Activated B cell treated with CpG ODN at 0.5 μM for 24 hours (primary cell): ENCODE measurements at places on chromosomes 11 and 22.
A peak's percentile ranks its signal among the peaks of the same experiment; 100 is the strongest.

DNA sequence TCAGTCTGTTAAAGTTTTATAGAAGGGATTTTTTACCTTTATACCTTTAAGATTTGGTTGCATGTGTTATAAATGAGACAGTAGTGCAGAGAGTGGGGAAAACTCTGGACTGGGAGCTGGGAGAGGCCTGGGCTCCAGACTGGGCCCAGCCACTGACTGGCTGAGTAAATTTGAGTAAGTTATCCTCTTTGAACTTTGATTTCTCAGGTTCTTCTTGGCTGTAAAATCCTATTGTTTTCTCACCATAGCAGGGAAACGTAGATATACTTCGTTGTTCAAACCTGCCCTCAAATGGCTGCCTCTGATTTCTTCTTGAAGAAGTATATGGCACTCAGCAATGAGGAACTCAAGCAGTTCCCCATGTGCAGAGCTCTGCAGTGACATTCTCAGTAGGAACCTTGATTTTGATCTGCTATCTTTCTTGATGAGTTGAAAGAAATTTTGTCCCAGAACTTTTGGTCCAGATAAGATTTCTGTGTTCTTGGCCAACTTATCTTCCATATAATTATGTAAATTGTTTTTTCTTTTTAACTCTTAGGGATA, 8.8 kb downstream of the BMAL1 start:
- no peak for DNase-seq

- DNase-seq, result no peak
Observed at GRCh38 chr22:46652847-46653331, 32.7 kb downstream of the GRAMD4 start.

DNA sequence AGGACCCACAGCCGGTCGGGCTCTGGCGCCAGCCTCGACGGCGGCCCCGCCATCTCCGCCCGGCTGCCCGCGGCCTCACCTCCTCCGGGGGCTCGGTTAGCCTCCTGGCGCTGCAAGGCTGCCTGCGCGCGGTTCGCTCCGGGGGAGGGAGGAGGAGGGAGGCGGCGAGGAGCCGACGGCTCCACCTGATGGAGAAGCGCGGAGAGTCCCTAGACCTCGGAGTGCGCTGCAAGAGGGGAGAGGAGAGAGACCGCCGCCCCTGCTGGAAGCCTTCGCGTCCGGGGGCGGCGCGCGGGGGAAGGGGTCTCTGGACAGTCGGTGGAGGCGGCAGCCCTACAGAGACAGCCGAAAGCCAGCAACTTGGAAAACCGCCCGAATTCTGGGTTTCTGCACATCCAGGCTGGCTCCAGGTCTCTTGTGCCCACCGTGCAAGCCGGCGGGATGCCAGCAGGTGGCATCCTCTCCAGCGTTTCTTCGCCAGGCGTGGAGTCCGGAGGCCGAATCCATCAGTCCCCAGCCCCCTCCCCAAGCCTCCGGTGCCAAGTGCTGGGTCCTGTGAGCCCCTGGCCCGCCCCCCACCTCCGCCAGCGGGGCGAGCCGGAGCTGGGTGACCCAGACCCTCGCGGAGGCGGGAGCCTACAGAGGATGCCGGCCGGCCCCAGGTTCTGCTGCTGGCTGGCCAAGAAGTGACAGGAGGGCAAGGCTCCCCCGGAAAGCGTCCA, 2.9 kb upstream of the KIRREL3 start:
- DNase-seq, result no peak

DNA sequence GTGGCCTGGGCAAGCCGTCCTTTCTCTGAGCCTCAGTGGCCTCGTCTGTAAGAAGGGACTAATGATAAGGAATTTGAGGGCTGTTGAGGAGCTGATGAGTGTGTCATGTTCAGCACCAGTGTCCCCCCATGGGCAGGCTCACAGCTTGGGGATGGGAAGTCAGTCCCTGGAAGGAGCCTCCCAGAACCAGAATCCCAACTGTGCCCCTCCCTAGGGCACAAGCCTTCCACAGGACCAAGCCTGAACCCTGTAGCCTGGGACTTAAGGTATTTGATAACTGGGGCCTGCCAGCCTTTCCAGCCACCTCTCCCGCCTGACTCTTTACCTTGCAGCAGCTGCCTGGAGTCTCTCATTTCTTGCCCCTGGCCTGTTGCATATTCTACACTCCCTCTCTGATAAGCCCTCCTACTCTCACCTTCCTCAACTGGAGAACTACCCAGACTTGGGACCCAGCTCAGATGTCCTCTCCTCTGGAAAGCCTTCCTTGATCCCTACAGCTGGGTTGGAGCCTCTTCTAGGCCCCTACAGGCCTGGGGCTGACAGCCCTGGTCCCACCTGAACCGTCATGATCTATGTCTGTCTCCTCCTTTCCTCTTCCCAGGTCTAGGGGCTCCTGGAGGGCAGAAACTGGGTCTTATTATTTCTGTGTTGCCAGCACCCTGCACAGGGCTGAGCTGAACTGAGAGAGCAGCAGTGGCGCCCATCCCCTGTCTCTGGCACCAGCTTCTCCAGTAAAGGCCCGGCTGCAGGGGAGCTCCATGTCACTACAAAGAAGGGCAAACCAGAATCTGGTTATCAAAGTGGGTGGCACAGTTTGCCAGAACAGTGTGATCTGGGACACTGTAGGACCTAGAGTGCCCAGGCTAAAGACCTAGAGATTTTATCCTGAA, 1.6 kb downstream of the P2RY2 start:
- no peak for DNase-seq

- no peak for DNase-seq
Observed at GRCh38 chr11:57491371-57492061, 24.0 kb downstream of the SLC43A1 start.

- no peak for DNase-seq
Observed at GRCh38 chr11:126595560-126595959, 240.1 kb downstream of the ST3GAL4 start.

DNA sequence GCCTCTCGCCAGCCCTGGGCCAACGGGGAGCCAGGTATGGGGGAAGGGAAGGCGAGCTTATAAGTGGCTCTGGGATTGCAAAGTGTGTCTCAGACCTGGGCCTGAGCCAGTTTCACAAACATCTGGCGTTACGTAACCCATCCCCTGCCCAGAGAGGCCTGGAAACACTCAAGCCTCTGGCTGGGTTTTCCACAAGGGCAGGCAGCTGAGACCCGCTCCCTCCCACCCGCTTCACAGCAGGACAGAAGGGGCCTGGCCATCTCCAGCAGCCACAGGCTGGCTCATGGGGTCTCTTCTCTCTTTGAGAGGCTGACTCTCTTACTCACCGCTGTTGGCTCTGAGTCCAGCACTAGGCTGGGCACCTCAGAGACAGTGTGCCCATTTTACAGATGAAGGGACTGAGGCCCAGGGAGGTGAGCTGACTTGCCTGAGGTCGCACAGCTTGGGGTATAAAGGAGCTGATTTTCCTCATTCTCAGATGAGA, 44.5 kb downstream of the TRIOBP start:
- no peak for DNase-seq

DNA sequence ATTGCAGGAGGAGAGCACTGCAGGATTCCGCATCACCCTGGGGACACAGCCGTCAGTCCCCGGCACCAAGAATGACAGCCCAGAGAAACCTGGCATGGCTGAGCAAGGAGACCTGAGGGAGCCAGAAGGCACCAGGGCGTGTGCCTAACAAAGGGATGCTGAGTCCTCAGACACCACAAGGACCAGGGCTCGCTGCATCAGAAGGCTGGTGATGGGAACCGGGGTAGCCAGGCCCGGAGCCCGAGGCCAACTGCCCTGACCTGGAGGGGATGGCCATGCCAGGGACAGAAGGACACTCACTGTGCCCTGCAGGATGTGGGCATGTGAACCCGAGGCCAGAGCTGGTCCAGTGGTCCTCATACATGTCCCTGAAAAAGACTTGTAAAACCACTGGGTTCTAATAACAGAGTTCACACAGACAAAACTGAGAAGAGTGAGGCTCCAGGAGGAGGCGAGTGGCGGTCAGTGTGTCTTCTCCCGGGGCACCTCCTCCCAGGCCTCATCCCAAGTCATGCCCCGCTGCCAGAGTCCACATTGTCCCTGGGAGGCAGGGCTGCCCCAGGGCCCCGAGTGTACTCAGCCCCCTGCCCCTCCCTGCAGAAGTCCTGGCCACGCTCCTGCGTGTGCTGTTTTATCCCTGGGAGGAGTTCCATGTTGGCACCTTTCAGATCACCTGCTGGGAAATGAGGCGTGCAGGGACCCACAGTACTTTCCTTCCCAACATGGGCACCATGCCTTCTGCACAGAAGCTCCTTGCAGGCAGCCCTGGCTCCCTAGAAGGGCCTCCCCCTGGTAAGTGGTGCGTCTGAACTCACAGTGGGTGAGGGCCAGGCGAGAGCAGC, 42.5 kb downstream of the TBX1 start:
- DNase-seq, result no peak

- DNase-seq, result no peak
Observed at GRCh38 chr11:88332851-88333250, 4.7 kb downstream of the CTSC start.

GRCh38 chr22:29154364-29155048, 51.2 kb upstream of the EMID1 start:
- DNase-seq, result peak; percentile 37

DNA sequence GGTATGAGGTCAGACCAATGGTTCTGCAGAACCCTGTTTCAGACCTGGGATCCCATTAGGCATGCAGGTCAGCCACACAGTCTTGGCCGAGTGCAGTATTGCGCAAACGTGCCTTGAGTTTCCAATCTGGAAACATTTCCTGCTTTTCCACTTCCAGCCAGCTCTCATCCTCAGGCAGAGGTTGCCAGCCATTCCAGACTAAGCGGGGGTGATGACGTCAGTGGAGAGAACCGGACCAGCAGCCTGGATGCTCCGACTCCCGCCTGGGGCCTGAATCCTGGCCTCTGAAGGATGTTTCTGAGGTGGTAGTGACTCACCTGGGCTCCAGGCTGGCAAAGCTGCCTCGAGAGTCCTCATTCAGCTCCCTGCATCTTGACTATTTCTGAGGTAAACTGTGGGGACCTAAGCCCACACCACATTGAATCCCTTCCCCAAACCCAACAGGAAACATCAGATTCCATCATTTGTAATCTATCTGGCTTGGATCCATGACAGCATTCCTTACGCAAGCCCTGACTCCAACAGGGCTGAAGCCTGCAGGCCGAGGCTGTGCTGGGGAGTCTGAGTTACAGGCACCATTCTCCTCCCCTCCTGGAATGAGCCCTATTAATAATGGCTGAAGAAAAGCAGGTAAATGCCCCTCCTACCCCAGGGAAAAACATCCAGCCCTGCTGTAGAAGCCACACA, 83.0 kb downstream of the ABTB2 start:
- DNase-seq, result no peak

GRCh38 chr22:35638410-35638809, 9.8 kb upstream of the APOL6 start:
- no peak for DNase-seq
